ENCODE measurements at places on chromosomes 1 and 21.

DNA sequence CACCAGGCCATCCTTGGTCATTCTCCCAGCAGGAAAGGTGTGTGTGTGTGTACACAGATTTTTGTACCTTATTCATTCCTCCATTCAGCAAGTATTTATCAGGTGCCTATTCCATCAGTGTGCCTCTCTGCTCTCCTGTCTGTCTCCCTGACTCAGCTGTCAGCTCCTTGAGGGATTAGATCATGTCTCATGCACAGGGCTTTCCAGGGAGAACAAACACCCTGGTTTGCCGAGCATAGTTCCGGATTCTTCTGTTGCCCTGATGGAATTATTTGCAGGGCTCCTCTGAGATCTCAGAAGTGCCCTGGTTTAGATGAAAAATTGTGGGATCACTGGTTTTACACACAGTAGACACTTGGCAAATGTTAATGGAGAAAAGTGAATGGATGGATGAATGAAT is 8.1 kb upstream of the SDHB start:
- DNase-seq = no peak

GRCh38 chr1:71657891-71658679 is 577.2 kb upstream of the ZRANB2 start:
- DNase-seq = peak; percentile 93

GRCh38 chr1:51297401-51298321 is 32.7 kb downstream of the TTC39A start:
- no peak for DNase-seq

DNA sequence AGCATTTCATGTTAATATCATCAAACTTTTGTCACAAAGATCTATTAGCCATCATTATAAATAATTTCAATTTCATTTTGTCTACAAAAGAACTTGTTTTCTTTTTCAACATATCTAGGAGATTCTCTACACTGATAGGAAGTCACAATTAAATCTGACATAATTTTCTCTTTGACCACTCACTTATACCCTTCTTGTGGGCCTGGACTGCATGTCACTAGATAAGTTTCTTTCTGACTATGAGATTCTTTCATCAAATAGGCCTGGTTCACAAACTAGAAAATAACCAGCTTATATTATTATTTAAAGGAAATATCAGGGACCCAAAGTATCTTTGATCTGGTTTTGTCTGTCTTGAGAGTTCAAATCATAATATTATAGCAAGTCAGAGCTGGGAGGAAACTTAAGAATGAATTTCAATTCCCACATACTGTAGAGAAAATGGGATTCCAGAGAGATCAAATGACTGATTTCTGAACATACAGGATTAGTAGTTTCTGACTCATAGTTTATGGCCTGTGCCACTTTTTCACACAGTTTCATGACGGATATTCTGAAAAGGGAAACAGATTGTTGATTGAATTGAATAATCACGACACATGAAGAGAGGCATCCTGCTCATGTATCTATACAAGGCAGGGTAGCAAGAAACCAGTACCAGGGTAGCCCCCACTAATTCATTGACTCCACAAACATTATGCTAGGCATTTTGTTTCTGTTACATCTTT is 355.8 kb downstream of the GPATCH2 start:
- DNase-seq = peak; percentile 40

- no peak for DNase-seq
Observed at GRCh38 chr1:43513471-43514173, 17.1 kb upstream of the PTPRF start.

DNA sequence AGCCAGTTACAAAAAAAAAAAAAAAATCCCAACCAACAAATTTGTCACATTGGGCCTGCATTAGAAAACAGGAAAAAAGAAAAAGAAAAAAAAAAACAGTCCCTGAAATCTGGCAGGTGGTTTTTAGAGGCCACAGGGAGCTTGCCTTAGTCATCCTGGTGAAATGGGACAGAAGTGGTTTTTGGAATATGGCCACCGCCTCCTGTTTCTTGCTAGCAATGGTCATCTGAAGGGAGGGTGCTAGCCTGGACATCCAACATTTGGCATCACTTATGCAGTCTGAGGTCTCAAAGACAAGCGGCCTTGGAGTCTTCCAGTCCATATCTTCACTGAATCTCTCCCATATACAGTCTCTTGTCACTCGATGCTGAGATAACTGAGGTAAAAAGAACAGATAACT is 20.1 kb upstream of the NKAIN1 start:
- DNase-seq = peak; percentile 16

DNA sequence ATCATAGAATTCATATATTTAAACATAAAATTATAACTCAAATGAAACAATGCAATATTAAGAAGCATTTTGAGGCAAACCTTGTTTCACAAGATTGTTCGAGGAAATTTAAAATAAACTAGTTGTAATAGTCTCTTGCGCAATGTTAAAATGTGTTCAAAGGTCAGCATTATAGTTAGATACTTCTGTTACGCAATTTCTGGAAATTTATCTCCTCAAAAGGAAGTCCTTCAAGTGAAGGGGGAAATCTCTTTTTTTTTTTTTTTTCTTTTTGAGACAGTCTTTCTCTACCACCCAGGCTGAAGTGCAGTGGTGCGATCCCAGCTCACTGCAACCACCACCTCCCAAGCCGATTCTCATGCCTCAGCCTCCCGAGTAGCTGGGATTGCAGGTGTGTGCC is 52.1 kb downstream of the FMO4 start:
- DNase-seq = no peak

DNA sequence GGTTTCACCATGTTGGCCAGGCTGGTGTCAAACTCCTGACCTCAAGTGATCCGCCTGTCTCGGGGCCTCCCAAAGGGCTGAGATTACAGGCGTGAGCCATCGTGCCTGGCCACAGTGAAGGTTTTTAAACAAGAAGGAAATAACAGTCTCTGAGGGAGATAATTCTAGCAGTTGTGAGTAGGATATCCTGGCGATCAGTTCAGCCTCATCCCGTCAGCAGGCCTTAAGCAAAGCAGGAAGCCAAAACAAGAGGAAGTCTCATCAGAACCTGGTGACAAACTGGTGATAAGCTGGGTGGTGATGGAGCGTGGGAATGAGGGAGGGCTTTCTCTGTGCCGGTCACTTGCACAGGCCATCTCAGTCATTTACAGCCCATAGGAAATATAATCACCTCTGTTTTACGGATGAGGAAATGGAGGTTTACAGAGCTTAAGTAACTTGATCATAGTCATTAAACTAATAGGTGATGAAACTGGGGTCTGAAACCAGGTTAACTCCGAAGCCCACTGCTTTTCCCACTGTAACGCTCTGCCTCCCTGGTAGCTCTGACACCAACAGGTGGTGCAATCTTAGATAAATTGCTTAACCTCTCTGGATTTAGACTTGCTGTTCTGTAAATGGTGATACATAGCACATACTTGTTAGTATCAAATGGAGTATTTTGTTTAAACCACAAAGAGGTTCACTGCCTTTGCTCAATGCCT is 40.8 kb upstream of the A3GALT2 start:
- no peak for DNase-seq

GRCh38 chr1:64042331-64043100 is 160.9 kb upstream of the UBE2U start:
- peak; percentile 86 for DNase-seq

- peak; percentile 37 for DNase-seq
Observed at GRCh38 chr1:22111620-22112019, 31.3 kb downstream of the WNT4 start.

DNA sequence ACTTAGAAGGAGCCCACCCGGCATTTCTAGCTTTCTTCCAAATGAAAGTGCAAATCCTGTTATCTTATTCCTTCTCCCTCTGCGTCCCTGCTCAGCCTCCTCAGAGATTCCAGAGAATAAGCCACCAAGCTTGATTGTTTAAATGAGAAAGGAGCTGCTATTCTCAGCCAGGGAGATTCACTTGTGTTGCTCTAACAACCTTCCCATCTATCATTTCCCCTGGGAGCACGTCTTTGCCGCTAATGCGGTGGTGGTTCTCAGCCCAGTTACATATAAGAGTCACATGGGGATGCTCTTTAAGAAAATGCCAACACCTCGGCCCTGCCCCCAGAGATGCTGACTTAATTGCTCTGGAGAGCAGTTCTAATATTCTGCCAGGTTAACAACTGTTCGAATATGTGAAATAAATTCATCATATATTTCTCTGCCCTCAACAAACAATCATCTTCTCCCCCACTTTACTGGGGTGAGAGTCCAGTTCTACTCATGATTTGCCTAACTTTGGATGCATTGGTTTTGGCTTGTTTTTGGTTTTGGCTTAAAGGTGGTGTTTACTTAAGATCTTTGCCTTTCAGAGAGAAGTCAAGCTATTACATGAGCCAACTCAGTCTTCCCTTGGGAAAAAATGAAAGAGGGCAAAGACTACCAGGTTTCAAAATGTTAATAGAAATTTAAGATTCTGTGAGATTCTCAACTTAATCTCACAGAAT is 213.9 kb downstream of the SEC16B start:
- DNase-seq = no peak

Measured in AG10803 (cell line).